ENCODE measurements at places on chromosomes 2 and 18.

DNA sequence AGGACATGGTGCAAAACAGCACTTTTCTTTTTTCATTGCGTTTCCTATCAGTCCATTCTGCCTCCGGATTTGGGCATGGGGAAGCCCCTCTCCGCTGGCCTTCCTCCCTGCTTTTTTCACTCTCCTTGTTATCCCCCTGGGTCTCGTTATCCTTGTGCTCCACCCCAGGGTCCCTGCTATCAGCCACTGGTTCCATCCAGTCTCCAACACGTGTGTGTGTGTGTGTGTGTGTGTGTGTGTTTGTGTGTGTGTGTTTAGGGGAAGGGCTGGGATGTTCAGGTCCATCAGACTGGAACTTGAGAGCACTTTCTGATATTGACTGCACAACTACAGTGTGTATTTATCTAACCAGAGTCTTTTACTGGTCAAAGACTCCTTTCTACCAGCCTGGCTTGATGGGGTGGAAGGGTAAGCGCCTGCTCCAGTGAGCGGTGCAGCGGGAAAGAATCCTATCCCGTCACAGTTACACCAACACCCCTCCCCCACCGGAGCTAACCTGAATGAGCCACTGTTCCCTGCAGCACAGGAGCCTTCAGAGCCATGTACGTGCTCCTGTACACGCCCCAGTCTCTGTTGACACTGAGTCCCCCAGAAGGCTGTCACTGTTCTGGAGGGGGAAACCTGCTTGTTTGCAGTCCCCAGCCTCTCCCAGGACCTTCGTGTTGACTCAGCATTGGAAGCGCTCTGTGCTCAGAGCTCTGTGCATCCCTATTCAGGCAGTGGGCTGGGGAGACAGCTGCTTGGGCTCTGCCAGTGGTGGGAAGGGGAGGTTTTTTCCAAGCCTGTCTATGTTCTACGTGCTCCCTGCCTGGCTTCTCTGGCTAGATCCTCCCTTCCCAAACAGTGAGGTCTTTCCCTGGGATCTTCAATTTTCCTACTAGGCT lies 4.6 kb downstream of the INHA start:
- DNase-seq = no peak

GRCh38 chr2:101124643-101125366 lies 26.4 kb downstream of the TBC1D8 start:
- no peak for DNase-seq

GRCh38 chr18:60508108-60508507 lies 135.5 kb upstream of the MC4R start:
- no peak for DNase-seq

- DNase-seq = no peak
Measured at GRCh38 chr2:201402651-201403562, 45.8 kb upstream of the FLACC1 start.

DNA sequence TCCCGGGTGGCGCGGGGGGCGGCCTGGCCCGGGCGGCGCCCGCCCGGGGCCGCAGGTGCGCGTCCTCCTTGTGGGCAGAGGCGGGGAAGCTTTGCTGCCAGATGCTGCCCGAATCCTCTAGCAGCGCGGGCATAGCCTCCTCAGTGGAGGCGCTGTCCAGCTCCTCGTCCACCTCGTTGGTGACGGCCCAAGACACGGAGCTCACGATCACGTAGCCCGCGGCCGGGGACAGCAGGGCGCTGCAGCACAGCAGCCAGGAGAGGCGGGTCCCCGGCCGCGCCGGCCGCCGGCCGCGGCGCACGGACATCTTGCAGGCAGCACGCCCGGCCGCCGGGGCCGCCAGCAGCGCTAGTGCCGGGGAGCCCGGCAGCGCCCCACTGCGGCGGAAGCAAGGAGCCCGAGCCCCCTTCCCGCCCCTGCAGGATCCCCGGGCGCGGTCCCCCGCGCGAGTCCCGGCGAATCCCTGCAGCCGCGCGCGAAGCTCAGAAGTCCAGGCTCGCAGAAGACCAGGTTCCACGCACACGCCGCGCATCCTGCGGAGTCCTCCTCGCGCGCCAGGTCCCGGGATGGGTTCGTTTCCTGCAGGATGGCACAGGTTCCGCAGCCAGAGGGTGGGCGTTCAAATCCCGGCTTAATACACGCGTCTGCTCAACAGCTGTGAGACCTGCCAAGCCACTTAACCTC lies at the start of gene CREG2:
Gene CREG2, minus strand, starts transcription at position 353 of the 684 bp plus-strand sequence. Its CDS starts 46 bp downstream, at position 307.
- peak; percentile 6 for DNase-seq

DNA sequence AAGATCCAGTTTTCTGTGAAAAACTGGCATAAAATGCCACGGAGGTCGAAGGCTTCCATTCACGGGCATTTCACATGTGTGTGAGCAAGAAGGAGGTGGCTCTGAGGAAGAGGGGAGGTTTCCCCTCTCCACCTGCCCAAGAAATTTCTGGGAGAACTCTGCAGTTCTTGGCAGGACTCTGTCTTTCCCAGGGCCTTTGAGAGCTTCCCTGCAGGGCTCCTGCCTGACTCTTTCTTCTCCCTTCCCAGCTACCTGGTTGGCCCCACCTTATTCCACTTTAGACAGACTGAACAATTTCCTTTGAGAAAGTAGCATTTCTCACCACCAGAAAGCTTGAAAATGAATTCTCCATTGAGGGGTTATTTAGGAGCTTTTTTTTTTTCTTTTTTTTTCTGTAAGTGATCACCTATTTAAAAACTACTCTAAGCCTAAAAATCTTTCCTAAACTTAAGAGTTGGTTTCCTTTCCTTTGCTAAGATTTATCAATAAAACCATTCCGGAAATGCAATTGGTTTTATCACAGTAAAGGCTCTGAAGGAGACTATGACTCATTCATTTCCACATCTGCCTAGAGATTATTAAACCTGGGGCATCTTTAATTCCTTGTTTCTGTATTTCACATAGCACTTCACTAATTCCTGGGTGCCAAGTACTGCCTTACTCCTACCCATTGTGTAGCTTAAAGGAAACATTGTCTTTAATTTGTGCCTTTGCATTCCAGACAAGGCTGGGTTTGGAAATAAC lies 59.3 kb downstream of the UNC80 start:
- DNase-seq = no peak

DNA sequence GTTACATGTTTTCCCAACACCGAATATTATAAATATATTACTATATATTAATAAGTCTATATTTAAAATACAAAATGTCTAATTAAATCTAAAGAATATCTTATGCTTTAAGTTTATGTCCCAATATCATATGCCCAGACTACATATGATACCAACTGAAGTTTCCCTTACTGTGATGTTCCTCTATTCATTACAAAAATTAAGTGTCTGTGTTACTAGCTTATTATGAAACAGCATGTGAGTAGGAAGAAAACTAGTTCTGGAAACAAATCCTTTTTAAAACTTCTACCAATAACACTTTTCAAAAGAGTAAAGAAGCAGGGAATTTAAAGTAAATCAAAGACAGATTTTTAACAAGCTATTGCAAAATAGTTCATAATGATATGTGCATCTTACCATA lies 17.8 kb downstream of the HNRNPLL start:
- no peak for DNase-seq

DNA sequence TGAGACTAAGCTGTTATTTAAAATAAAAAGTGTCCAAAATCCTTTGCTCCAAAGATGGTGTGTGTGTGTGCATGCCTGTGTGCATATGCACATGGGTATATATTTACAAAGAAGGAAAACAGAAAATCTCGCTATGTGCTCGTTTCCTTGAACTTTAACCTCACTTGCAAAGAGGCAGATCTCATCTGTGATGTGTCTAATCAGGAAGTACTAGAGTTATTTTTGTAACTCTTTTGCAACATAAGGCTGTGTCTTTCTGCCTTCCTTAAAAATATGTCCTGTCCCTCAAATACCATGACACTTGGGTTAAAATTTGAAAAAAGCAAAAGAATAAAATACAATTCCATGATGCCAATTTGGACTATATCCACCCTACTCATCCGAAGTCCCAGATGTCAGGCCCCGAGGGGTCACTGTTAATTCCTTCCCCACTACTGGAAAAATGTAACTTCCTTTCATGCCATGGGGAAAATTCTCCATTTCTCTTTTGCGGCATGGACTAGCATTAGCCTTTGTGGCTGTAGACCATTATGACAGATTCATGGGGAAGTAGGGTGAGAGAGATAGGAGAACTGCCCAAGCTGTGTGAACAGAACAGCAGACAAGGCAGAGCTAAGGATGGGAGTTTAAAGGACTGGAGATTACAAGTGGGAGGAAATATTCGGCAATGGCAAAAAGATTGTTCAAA lies 191.3 kb downstream of the MYO1B start:
- no peak for DNase-seq

DNA sequence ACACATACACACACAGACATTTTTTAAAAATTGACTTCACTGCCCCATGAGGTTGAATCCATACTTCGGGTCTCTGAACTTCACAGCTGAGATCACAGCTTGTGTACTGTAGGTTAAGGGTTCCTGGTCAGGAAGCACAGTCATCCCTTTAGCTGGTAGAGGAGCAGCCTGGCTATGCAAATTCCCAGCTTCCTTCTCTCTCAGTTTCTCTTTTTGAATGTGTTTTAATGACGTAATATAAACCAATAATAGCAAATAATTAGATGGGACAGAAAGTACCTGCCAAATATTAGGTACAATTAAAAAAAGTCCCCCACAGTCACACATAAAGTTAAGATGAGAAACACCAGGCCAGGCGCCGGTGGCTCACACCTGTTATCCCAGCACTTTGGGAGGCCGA lies 178.7 kb downstream of the ZNF385B start:
- DNase-seq = no peak

GRCh38 chr18:61782545-61782944 lies 110.3 kb downstream of the RNF152 start:
- DNase-seq = no peak

- DNase-seq = no peak
Measured at GRCh38 chr18:75226956-75227316, 16.3 kb downstream of the TSHZ1 start.

Measured in stimulated activated CD8-positive, alpha-beta memory T cell treated with anti-CD3 and anti-CD28 coated beads, Interleukin-7, amount 100 ng/mL, for 24 hours (primary cell).